Muscle of back (tissue), 13 donors: ENCODE measurements at places on chromosomes 11 and 22. TPM values are rescaled to one million over a fixed set of nuclear protein-coding genes. Genes with fewer than 3 reads are reported as not detected.

- DNase-seq, result no peak
Observed at GRCh38 chr22:38631724-38632123, 24.5 kb downstream of the FAM227A start.

DNA sequence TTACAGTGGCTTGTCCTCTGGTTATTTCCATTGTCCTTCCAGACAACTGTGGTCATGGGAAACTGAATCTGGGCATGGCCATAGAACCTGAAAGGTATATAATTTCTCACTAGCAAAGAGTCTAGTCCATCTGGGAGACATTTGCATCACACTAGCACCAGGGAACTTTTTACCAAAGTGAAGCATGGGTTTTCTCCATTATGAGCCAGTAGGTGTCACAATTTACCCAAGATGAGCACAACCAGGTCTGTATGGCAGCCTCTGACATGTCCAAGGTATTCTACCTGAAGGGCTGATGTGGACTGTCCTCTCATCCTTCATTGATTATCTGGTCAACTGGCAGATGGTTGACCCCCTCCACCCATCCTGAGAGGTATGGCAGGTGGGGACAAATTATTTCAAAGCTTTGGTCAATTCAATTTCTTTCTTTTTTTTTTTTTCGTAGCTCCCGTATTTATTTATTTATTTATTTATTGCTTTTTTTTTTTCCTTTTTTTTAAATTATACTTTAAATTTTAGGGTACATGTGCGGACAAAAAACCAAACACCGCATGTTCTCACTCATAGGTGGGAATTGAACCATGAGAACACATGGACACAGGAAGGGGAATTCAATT is 425.9 kb downstream of the TMEM135 start:
- no peak for DNase-seq

DNA sequence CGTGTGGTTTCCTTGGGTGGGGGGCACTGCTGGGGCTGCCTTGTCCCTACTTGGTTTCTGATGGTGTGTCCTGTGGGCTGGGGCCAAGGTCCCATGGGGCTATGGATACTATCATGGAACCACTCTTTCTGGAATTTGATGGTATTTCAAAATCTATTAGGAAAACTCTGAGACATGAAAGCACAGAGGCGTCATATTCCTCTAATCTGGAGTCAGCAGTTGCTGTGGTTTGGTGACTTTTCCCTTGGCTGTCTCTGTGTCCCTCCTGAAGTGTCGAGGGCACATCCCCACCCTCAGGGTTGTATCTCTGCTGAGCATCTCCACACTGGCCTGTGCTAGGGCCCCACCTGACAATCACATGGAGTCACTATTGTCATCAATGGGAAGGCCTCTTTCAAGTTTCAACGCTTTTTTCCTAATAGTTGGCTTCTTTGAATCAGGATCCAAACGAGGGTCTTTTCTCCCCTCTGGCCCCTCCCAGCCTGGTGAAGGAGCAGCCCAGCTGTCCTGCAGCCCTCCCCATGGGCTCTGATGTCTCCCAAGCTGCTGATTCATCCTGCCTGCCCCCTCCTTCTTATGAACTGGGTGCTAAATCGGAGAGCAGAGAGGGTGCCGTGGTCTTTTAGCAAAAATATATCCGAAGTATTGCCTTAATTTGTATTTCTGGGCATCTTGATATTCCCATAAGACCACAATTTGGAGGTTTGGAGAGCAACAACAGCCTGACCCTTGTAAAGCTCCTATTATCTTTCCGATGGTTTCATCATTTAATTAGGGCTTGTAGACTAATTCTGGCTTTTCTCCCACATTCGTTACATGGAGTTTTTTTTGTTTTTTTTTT is 38.5 kb downstream of the MED15 start:
- DNase-seq, result no peak

Gene AMOTL1
- polyA plus RNA-seq, result 56.1 TPM
